ENCODE measurements at places on chromosomes 1 and 21.
A peak's percentile ranks its signal among the peaks of the same experiment; 100 is the strongest.

DNA sequence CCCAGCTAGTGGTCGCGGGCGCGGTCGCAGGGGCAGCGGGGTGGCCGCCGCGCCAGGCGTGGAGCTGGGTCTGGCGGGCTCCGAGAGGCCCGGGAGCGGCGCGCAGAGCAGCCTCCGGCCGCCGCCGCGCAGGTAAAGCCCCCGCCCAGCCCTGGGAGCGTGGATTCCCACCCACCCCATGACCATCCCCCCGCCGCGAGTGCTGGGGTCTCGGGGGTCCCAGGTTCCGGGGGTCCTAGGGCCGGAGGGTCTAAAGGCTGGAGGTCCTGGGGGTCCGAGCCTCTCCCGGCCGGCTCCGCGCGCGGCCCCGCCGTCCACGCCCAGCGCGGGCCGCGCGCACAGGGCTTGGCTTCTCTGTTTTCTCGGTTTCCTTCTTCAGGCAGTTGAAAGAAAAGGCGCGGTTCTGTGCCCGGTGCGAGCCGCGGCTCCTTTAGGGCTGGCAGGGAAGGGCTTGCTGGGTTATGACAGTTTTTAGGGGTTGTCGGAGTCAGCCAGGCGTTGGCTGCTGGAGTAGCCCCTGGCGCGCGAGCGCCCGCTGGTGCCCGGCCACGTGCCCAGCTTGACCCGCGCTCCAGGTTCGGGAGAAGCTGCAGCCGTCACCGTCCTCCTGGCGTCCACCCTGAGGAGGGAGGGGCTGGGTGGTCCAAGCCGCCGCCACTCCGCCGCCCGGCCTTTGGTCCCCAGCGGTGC, 359 bp downstream of the LRRC3 start:
- peak; percentile 71 for DNase-seq

GRCh38 chr1:58931024-58931423, 147.2 kb upstream of the JUN start:
- no peak for DNase-seq

- DNase-seq: no peak
Measured at GRCh38 chr1:43711049-43711448, 3.7 kb downstream of the ST3GAL3 start.

DNA sequence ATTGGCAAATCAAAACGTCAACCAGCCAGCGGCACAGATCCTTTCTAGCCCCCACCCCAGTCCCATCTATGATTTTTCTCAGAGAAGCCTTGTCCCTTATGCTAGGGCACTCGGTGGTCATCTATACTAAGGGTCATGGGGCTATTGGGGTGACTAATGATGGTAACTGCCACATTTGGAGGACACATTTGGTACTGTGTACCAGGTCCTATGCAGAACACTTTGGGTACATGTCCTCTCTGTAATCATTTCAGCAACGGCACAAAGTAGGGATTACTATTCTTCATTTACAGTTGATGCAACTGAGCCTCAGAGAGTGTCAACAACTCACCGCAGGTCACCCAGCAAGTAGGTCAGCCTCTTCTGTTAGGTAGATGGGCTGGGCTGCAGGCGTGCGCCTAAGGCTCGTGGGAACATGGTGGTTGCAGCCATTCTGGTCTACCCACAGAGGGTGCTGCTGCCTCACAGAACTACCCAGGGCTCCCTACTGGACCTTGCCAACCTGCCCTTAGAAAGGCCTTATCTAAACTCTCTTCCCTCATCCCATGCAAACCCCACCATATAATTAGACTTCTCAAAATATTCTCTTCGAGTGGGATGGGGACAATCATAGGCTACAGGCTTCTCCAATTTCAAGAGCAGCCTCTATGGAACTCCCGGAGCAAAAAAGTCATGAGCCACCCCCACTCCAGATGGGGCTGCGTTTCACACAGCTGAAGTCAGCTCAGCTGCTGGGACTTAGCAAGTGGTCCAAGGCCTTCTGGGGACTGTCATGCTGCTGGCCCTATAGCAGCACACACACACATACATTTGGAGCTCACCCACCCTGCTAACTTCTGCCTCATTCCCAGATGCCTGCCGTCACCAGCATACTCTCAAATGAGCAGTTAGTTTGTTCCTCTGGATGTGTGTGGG, 5.8 kb upstream of the SDHB start:
- DNase-seq: peak; percentile 78

DNA sequence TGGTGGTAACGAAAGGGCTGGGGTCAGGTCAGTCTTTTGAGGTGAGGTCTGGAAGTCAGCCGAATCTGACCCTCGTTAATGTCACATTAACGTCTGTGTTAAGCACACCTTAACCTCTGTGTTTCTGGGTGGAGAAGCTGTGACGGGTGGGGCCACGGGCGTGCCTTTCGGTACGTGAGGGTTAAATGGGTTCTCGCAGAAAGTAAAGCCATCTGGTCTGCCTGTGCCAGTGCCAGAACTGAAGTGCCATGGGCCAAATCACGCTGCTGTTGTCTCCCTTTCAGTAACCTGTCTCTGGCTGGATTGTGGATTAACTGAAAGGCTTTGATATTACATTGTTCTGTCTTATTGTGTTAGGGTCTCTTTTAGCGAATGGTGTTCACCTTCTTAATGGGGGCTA, 14.4 kb downstream of the URB2 start:
- no peak for DNase-seq
